Peyer's patch (tissue), 4 donors: ENCODE measurements at places on chromosomes 7 and 10. TPM values are rescaled to one million over a fixed set of nuclear protein-coding genes. Genes with fewer than 3 reads are reported as not detected.

The TMEM236 gene
- total RNA-seq: 99.1 TPM

The AS3MT gene
- total RNA-seq: not detected

The SPDYE1 gene
- total RNA-seq: not detected

The FKBP6 gene
- total RNA-seq: not detected

The VIPR2 gene
- 0.53 TPM for total RNA-seq

The PTF1A gene
- not detected for total RNA-seq

The ABCF2 gene
- 29.7 TPM for total RNA-seq

The NT5C3A gene
- total RNA-seq: 94.9 TPM

The EPHB6 gene
- 19.0 TPM for total RNA-seq
